Common myeloid progenitor, CD34-positive (primary cell): ENCODE measurements at places on chromosomes 5 and 9.

DNA sequence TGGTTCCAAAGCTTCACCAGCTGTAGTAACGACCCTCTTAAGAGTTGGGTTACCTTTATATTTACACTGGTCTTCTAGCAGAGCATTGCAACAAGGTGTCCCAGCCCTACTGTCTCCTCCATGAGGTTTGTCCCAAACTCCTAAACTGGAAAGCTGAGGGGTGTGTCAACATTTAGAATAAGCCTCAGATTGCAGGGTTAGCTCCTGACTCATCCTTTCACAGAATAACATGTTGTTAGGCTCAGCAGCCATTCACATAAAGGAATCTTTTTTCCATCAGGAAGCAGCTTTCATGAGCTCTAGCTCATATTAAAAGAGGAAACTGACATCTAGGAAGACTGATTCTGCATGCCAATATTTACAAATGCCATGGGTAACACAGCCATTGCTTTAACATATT is 238.7 kb downstream of the EFNA5 start:
- no peak for DNase-seq

DNA sequence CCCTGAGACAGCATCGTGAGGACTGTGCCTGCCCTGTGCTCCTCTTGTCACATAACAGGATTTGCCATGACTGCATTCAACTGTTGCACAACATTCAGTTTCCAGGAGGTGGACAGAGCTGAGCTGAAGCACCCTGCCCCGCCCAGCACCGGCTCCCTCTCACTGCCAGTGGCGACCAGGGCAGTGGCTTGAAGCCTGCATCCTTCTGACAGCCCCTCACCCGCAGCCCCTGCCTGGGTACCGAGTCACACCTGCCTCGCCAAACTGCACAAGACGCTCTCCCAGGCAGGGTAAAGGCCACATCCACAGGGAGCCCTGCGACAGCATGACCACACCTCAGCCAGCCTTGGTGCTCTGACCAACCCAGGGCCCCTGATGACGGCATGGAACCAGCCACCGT is 59.9 kb upstream of the ZNF354A start:
- DNase-seq, result no peak

- no peak for DNase-seq
These were observed 3.8 kb upstream of the SQSTM1 start for GRCh38 chr5:179816796-179817469.

- DNase-seq, result no peak
These were observed 28.7 kb downstream of the LARP1 start for GRCh38 chr5:154783774-154784460.

GRCh38 chr9:125407974-125408900 is 146.6 kb downstream of the GAPVD1 start:
- DNase-seq, result peak; percentile 76

- no peak for DNase-seq
These were observed 18.5 kb upstream of the GNE start for GRCh38 chr9:36276781-36277181.

- DNase-seq, result no peak
These were observed 370.8 kb downstream of the TLE1 start for GRCh38 chr9:81318571-81318970.

- no peak for DNase-seq
These were observed 48.0 kb downstream of the SARDH start for GRCh38 chr9:133690081-133690561.

- no peak for DNase-seq
These were observed 37.2 kb upstream of the UBAP2 start for GRCh38 chr9:34085581-34086500.

DNA sequence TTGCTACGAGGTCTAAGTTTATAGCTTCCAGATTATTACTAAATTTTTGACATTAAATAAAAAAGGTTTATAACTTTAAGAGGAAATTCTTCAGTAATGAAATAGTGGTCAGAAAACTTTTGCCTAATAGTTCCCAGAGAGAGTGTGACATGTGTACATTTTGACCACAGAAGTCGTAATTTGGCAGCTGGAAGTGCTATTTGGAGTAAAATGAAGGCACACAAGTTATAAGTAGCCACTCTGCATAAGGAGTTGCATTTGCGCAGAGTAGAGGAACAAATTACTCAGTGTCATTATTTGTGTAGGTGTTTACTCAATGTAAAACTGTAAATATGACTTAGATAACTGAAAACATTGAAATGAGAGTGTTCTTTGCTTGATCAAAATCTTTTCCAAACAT is 408.4 kb downstream of the CCDC171 start:
- no peak for DNase-seq

DNA sequence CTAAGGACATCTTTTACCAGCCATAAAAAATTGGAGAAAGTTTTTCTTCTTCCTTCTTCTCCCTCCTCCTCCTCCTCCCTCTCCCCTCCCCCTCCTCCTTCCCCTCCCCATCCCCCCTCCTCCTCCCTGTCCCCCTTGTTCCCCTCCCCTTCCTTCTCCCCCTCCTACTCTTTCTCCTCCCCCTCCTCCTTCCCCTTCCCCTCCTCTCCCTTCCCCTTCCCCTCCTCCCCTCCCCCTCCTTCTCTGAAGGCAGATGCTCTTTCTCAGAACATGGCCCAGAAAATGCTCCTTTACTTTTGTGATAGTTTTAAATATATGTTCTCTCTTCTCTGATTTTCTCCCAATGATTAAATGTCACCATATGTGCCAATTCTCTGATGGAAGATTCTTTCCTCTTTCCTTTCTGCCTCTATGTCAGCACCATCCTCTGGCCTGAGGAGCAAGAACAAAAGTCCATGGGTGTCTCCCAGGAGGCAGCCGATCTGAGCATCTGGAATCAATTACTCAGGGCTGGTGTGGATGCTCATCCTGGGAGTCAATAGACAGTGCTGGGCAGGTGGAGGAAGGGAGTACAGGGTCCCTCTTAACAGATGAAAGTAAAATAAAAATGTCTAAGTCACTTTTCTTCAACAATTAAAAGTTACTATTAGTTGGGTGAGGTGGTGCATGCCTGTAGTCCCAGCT is 63.0 kb upstream of the GNA14 start:
- no peak for DNase-seq

GRCh38 chr9:110133608-110134210 is 74.2 kb downstream of the C9orf152 start:
- no peak for DNase-seq

DNA sequence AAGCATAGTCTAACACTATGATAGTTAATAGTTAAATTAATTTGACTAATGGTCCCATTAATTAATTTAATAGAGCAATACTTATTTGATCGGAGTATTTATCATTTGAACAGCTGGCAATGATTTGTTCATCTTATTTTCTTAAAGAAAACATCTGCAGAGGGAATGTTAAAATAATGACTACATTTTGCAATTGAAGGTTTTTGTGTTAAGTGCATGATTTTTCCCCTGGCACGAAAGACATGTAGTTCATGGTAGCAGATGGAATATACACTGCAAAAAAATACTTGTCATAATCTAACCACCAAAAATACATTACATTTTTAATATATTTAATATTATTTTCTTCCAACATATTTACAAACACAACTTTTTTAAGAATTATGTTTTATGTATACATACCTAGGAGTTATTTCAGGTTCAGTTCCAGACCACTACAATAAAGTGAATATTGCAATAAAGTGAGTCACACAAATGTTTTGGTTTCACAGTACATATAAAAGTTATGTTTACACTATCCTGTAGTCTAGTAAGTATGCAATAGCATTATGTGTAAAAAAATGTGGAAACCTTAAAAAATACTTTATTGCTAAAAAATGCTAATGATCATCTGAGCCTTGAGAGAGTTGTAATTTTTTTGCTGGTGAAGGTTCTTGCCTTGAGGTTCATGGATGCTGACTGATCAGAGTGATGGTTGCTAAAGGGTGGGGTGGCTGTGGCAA is 292.6 kb upstream of the DAB2 start:
- no peak for DNase-seq

GRCh38 chr5:91382530-91383026 is 539 bp downstream of the ARRDC3 start:
- peak; percentile 53 for DNase-seq

DNA sequence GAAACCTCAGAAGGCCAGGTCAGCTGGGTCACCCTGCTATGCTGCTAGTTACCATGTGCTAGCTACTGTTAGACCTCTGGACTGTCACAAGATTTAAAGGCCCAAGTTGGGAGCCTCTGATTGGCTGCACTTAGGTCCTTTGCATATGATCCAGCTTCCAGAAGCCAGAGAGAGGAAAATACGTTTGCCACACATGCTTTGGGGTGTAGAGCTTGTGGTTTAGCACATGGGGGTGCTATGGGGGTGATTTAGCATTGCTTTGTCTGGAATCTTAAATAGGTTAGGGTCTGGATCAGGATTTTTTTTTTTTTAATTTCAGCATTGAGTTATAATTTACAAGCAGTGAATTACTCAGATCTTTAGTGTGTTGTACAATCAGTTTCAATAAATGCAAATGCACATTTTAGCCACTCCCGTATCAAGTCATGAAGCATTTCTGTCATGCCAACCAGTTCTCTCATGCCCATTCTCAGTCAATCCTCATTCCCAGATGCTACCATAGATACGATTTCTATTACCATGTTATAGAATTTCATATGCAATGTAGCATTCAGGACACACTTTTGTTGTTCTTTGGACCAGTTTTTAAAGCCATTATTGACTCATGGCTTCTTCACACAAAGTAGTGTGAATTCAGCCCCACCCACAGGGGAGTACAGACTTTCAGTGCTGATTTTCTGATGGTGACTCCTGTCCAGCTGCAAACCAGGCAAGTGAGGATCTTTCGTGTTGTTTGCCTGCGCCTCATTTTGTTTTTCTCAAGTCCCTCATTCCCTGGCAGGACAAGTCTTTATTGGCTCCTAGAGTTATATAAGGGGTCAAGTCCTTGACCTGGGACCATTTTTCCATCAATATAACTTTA is 250.4 kb downstream of the LRRC70 start:
- DNase-seq, result no peak

DNA sequence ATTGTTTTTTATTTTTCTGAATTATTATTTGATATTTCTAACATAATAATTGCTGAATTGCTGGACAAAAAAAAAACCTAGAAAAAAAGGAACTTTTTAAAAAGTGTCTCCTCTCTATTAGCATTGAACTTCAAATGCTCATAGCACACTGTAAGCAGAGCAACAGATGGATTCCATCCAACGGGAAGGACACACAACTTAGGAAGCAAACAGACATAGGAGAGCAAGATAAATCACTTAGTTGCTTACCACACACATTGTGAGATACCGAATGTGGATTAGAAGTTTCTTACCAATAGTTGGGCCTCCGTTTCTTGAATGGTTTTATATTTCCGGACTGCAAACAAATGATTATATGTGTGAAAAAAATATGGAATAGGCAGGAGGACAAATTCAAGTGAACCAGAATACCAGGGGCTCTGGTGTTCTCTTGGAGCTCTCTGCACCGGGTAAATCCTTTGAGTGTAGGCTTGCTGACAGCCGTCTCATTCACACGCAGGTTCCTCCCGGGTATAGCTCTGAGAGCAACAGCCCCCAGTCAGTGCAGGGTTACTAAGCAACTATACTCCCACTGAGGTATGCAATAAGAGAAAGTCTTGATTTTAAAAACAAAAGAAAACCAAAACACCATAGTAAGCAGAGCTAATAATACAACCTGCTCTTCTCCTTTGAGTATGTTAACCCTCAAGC is 217.6 kb downstream of the TMEM167A start:
- DNase-seq, result no peak

DNA sequence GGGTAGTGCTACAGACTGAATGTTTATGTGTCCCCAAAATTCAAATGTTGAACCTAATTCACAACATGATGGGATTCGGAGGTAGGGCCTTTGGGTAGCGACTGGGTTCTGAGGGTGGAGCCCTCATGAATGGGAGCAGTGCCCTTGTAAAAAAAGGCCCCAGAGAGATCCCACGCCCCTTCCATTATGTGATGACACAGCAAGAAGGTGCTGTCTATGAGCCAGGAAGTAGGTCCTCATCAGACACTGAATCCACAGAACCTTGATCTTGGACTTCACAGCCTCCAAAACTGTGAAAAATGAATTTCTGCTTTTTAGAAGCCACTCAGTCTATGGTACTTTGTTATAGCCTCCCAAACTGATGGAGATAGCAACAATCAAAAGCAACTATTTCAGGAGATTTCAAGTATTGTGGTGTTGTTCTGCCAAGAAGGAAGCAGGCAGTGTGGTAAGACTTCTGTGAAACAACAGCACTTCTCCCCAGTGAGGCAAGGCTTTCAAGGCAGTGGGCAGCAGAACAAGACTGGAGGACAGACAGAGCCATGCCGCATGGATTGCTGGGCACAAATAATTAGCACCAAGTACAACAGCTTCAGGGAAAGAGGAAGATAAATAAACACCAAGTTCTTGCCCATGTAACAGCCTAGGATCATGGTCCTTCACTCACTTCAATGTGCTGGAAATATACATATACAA is 76.1 kb downstream of the OR2K2 start:
- DNase-seq, result no peak

- peak; percentile 70 for DNase-seq
These were observed 11.8 kb upstream of the MRNIP start for GRCh38 chr5:179870403-179870903.

GRCh38 chr5:43008363-43009153 is 31.6 kb downstream of the ANXA2R start:
- DNase-seq, result peak; percentile 99

DNA sequence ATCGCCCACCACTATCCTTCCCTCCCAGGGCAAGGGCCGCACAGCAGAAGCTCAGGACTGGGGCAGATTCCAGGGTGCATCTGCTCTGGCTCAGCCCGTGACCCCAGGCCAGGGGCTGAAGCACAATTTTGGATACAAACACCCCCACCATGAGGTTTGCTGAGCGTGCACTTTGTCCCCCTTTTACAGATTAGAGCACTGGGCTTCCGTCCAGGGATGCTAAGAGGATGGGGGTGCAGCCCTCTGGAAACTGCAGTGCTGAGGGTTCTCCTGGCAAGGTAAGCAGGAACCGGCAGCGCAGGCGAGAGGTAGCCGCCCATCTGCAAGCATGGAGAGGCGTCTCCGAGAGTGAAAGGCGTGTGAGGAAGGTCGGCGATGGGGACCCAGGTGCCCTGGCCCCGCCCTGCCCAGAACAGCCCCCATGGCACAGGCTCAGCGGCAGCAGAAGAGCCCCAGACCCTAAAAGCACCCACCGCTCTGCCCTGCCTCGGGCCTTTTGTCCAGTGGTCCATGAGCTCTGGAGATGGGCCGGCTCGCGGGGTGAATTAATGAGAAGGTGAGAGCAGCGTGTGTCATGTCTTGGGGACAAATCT is 54.5 kb upstream of the OLFM1 start:
- DNase-seq, result no peak

GRCh38 chr9:136426787-136427186 is 12.9 kb downstream of the INPP5E start:
- DNase-seq, result no peak

DNA sequence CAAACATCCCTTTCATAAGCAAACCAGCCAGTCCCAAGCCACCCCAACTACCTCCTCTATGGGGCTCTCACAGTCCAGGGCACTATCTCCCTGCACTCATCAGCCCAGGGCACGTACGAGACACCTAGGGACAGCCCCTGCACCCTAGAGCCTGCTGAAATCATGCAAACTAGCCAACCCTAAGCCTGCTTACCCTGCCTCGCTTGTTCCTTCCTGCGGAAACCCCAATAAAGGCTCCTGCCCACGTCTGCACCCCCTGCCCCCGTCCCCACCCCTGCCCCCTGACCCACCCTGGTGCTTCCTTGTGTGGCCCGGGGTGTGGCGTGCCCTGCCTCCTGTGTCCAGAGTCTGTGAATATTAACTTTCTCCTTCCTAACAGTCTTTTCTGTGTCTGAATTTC is 135.9 kb downstream of the GADD45G start:
- no peak for DNase-seq

- DNase-seq, result no peak
These were observed 306.9 kb upstream of the C9orf72 start for GRCh38 chr9:27880156-27880555.
